ENCODE measurements at places on chromosomes 7 and 10.

DNA sequence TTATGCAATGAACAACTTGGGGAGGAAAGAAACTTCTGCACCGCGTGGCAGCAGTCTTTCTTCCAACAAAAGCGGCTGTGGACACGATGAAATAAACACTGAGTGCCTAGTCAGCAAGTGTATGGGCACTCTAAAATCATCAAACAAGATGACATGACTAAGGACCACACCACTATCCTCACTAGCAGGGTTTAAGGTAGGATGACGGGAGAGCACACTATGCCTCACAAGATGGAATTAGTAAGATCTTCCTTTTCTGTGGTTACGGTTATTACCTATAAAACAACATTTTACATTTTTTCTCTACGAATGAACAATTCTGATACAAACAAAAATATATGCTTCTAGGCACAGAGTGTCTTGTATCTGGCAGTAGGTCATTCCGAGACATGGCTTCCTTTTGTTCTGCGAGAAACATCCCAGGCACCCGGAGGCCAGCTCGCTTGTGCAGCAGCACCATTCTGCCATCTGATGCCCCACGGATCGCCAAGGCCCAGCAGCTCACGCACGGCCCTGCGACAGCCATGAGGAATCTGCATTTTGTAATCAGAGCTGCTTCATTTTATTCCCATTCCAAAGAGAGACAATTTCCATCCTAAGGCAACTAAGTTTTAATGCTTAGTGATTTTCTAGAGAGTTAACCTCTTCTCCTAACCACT is 54.1 kb upstream of the NCAPG2 start:
- no peak for DNase-seq

- no peak for DNase-seq
Measured at GRCh38 chr10:113484487-113484886, 68.4 kb upstream of the HABP2 start.

GRCh38 chr7:104272767-104273384 is 55.5 kb upstream of the LHFPL3 start:
- no peak for DNase-seq

DNA sequence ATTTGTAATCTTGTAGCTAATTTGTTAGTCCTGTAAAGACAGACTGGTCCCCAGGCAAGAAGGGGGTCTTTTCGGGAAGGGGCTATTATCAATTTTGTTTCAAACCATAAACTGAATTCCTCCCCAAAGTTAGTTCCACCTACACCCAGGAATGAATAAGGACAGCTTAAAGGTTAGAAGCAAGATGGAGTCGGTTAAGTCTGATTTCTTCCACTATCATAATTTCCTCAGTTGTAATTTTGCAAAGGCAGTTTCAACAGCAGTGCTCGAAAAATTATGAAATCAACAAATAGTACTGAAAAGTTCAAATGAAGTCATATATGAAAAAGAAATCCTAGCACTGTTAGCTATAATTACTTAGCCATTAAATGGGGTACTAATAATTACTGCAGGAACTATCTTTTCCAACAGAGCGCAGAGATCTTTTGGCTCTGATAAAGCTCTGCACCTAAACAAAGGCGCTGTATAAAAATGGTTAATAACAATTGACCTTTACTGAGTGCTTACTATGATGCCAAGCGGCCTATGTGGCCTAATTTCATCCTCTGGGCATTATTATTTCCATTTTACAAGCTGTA is 756 bp upstream of the SEC24C start:
- no peak for DNase-seq
